ENCODE measurements at places on chromosomes 4 and X.

DNA sequence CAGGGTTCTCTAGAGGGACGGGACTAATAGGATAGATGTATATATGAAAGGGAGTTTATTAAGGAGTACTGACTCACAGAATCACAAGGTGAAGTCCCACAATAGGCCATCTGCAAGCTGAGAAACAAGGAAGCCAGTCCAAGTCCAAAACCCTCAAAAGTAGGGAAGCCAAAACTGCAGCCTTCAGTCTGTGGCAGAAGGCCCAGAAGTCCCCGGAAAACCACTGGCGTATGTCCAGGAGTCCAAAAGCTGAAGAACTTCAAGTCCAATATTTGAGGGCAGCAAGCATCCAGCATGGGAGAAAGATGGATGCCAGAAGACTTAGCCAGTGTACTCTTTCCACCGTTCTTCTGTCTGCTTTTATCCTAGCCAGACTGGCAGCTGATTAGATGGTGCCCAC, 227.2 kb downstream of the KCTD8 start:
- no peak for DNase-seq

- DNase-seq: no peak
These were observed 56.9 kb downstream of the FAT1 start for GRCh38 chr4:186666750-186667149.

DNA sequence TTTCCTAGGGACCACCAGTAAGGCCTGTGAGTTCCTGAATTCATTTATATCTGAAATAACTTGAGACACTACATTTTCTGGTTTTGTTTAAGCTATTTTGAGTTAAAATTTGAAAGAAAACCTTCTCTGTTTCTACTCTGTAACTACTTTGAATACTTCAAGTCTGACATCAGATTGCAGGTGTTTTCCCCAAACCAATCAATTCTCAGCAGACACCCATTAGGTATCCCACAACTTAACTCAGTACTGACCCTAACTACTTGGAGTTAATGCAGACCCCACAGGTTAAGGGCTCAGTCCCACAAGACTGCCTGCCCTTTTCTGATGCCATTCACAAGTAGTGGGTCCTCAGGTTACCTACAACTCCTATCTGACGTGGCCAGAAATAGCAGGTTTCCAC, 1100.0 kb upstream of the SLIT2 start:
- no peak for DNase-seq

- no peak for DNase-seq
These were observed 271.2 kb upstream of the SMIM31 start for GRCh38 chr4:164482758-164483157.

DNA sequence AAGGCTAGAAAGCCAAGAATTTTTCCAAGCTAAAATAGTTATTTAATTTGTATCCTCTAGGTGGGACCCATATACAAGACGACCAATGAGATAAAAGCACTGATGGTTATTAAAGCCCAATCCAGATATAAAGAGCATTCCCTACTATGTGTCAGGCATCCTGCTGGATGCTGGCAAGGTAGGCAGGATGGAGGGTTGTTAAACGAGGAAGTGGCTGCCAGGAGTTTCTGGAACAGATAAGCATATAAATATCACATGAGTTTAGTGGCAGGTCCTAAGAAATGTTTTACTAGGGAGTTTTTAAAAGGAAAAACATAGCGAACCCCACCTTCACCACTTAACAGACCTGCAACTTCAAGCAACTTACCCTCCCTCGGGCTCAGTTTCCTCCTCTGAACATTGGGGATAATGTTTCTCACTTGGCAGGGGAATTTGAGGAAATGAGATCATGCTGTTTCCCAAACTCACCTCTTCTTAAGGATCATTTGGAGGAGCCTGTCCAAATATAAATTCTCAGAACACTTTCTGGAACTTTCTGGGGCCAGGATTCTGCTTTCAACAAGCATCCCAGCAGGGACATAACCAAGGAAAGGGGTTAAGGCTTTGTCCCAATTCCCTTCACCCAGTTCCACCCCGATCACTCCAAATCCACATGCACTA, 94.3 kb upstream of the LDB2 start:
- DNase-seq: no peak

GRCh38 chr4:88630756-88631155, 38.5 kb downstream of the HERC3 start:
- no peak for DNase-seq

GRCh38 chr4:125200556-125200955, 114.2 kb upstream of the FAT4 start:
- DNase-seq: no peak

GRCh38 chrX:68997511-68997910, 167.7 kb downstream of the PJA1 start:
- DNase-seq: no peak

DNA sequence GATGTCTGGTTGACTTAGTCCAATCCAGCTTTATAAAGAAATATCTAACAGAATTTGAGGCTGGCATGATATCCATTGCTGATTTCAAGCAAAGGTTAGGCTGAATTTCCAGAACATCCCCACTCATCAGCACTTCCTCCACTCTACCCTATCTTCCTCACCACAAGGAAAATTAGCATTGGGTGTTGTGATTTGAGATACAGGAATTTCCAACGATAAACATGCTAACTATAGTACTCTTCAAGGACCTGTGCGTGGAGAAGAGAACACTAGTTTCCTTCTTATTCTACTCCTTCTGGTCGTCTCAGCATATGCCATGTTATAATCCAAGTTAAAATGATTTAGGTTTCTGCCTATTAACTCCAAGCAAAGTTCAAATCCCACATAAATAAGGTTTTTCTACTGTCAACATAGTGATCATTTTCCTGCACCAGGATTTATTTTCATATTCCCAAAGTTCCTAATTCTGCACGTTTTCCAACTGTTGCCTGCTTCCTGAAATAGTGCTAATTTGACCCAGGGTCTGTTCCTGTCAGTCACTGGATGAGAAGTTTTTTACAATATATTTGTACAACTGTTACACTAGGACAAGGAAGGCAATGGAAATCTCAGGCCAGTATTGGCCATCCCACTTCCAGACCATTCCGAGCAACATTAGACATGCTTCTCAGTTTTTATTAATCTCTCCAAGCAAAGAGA, 177.6 kb upstream of the EDNRA start:
- no peak for DNase-seq

GRCh38 chrX:70477734-70478075, 33.1 kb downstream of the DLG3 start:
- DNase-seq: no peak

DNA sequence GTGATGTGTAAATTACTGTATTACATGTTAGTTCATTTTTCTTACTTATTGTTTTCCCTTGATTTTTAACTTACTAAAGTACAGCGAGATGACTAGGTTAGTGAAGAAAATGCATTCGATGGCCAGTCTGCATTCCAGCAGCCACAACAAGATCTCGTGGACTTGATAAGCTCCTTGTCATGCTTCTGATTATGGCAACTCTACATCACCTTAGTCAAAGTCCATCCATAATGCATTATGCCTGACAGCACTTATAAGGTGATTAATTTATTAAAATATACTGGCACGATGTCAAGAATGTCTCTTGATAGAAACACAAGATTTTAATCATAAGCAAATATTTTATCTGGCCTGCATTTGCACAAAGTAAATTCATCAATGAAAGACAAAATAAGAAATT, 109.9 kb upstream of the NAP1L5 start:
- no peak for DNase-seq

DNA sequence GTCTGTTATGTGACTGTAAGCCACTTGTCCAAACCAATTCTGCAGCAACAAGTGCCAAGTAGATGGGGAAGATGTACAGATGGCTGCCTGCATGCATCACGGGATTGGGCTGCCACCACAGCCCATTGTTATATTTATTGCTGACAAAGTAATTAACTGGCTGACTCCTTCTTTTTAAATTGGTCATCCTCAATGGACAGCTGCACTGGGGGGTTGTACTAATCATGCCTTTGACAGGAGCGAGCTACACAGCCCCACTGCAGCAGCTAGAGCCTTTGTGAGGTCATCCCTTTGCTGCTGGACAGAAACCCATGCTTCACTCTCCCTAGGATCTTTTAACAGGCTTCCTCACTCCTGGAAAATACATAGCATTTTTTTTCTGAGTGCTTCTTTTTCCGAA, 146.7 kb upstream of the CXXC4 start:
- DNase-seq: no peak

DNA sequence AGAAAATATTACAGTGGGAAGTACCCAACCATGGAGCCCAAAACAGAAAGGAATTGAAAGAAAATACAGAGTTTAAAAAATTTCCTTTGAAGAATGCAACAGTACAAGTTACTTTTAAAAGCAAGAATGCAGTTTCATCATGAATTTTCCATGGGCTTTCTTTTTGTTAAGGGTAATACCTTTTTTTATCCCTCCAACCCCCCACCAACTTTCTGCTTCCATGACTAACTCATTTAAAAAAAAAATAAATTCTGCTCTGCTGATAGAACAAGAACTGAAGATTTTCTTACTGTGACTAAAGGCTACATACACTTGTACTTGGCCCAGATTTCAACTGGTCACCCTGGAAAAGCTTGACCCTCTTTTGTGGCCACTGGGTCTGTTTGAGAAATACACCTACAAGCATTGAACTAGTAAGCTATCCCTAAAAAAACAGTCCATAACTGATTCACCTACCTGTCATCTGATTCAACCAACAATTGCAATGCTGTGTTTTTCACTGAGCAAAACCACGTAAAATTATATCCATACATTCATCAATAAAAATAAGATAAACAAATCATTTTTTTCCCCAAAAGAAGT, 214.2 kb downstream of the NSUN7 start:
- DNase-seq: no peak

DNA sequence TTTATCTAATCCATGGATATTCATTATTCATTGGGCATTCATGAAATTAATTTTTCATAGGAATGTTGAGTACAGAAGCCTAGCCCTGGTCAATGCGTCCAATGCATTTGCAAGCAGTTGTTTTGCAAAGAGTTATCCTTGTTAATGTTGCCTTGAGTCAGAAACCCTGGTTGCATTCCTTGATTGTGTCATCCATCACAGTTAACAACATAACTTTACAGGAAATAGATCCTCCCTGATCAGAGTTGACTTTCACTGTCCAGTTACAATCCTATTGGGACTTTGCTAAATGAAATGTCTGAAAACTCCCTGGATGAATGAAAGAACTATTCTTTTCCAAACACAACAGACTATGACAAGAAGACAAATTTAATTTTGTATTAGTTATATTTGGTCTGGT, 924.3 kb upstream of the SLIT2 start:
- DNase-seq: no peak

DNA sequence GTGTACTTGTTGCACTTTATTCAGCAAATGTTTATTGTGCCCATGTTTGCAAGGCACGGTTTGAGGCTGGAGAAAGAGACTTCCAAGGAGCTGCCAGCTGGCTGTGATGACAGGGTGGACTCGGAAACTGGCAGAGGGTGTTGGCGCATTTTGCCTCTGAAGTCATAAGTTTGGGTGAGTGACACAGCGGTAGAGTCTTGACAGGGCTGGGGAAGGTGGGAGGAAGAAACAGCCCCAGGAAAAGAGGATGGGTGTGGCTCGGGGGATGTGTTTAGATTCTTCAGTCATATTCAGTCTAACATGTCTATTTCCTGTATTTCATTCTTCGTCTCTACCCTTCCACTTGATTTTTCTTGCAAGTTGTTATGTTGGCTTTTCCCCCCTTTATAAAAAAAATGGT, 77.0 kb upstream of the STOX2 start:
- DNase-seq: peak; percentile 35

DNA sequence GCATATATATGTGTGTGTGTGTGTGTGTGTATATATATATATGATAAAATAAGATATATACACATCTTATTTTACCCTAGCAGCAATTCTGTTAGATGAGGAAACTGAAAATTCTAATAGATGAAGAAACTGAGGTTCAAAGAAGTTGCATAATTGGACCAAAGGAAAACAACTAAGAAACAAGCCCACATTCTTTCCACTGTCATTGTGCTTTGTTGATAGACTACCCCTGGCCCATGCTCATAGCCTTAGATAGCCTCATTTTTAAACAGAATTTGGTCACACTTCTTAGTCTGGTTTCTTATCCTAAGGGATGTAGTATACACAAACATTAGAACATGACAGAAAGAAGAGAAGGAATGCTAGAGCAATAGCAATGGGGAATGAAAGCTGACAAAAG, 138.8 kb downstream of the NDST3 start:
- DNase-seq: no peak

DNA sequence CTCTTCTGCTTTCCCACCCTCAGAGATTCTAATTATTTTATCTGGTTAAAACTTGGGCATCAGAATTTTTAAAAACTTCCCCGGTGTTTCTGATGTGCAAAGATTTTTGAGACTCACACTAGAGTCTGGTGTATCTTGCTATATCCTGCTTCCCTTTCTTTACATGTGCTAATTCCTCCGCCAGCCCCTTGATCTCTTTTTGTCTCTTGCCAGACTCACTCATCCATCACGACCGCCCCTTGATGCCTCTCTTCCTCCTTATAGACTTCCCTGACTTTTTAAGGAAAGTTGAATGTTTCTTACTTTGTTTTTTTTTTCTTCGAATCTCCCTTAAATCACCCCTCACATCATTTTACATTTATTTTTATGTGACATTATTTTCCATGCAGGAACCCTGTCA, 274.9 kb upstream of the PITX2 start:
- DNase-seq: no peak

DNA sequence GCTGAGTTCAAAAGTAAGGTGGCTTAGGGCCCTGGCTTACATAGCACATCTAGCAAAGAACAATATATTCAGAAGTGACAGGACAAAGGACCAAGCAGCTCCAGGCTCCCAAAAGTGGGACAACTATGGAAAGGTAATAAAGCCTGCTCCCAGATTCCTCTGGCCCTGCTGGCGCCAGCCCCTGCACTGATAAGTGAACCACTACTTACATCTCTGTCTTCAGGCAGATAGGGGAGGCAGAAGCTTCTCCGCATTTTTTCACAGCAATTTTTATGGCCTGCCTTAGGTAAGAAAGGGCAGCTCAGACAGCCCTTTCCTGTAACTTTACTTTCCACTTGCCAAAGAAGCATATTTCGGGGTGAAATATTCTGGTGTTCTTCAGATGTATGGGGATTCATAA, 83.9 kb downstream of the MTNR1A start:
- no peak for DNase-seq

- DNase-seq: no peak
These were observed 22.5 kb downstream of the C4orf46 start for GRCh38 chr4:158649111-158649680.

DNA sequence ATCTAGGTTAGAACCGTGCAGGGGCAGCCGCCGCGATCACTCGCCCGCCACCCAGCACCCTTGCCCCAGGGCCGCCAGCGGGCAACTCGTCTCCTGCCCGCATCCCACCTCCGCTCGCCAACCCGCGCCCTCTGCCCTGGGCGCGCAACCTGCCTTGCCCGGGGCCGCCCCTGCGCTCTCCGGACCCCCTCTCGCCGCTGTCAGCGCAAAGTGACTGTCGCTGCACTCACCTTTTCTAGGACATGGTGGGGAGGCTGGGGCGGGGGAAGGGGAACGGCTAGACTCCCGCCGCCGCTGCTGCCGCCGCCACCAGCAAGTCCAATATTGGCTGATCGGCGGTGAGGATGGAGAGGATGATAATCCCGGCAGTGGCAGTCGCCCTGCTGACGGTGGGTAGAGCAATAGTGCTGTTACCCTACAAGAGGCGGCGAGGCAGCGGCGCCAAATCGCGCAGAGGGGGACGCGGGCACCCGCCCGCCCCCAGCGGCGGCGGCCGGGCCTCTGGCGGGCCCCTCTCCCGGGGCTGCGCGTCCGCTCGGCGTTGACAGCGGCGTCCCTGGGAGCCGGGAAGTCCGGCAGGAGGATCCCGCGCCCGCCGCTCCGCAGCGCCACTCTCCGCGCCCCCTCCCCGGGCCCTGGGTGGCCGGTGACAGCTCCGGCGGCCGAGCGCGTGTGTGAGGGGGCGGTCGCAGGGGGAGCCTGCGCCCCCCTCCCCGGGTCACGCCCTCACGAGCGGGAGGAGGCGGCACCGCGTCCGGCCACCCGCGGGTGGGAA, 2.3 kb upstream of the NR3C2 start:
- peak; percentile 38 for DNase-seq

GRCh38 chrX:153854702-153855101, 24.4 kb upstream of the PDZD4 start:
- DNase-seq: no peak
